ENCODE measurements at places on chromosomes 6 and 20.

DNA sequence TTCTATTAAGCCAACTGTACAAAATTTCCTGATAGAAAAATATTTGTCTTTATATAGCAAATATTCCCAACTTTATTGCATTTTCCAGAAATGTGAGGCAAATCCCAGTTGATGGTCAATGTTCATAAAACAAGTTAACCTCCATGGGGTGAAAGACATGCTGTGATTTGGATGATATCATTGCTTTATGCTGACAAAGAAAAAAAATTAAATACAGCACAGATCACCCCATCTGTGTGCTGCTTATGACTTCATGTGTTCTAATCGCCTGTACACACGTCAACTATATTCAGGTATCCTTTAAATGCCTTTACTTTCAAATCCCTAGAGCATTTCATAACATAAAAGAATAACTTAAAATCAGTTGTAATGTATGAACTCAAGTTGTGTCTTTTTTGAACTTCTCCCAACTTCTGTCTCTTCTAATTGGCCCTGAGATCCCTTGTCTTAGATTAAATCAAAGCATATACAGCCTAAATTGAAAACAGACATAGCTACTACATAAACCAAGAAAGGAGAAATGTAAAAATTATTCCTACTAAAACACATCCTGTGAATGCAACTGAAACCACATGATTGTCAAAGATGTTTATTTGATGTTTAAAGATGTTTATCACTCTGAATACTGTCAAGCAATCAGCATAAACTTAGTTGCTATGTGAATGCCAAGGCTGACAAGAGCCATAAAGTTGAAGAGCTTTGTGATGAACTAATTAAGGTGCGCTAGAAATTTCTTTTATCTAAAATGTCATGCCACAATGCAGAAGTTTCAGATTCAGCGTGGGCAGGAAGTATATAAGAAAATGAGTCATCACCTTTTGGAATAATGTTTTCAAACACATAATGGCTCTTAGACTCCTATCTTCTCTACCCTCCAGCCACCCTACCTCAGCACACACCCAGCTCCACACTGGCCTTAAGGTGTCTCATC lies 68.7 kb downstream of the FILIP1 start:
- DNase-seq = no peak

DNA sequence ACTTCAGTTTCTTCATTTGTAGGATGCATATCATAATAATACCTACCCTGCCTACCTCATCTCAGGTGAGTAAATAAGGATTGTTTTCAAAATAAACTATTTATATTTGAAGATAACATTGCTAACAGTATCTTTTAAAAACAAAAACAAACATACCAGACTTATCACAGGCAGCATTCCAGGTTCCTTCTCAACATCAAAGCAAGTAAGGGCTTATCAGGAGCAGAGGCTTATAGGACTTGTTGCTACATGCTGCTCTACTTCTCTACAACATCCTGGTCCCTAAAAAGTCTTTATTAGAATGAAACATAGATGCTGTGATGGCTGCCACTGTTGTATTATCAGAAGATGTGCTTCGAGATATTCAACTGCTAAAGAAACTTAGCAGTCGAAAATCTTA lies 149.2 kb upstream of the PRDM1 start:
- no peak for DNase-seq

- no peak for DNase-seq
Observed at GRCh38 chr6:62808565-62809293, 402.5 kb upstream of the FKBP1C start.

- no peak for DNase-seq
Observed at GRCh38 chr6:34941421-34941820, 52.4 kb downstream of the ANKS1A start.

DNA sequence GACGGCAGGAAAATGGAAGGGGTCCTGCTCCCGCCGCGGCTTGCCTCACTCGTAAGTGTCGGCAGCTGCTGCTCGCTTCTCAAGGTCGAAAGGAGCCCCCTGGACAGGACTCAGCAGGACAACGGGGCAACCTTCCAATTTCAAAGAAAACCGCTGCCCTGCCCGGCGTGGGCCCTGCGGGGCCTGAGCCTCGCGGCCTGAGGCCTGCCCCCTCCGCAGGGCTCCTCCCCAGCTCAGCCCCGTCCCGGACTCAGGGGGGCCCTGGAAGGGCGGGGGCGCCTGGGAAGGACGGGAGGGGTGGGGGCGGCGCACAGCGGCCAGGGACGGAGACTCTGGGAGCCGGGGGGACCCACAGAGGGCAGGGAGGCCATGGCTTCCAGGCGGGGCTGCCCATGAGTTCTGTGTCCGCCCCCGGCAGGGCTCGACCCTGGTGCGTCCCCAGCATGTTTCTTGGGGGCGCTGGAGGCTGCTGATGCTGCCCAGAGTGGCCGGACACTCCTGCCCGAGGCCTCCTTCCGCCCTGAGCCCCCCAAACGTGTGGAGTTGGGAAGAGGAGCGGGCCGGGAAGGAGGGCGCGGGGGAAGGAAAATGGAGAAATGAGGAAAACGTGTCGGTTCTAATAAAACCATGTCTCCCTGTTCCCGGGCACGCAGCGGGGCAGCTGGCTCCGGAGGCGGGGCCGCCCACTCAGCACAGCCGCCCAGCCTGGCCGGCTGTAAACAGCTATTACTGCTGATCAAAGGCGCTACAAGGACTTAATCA lies 114.6 kb downstream of the DLL1 start:
- DNase-seq = peak; percentile 24

DNA sequence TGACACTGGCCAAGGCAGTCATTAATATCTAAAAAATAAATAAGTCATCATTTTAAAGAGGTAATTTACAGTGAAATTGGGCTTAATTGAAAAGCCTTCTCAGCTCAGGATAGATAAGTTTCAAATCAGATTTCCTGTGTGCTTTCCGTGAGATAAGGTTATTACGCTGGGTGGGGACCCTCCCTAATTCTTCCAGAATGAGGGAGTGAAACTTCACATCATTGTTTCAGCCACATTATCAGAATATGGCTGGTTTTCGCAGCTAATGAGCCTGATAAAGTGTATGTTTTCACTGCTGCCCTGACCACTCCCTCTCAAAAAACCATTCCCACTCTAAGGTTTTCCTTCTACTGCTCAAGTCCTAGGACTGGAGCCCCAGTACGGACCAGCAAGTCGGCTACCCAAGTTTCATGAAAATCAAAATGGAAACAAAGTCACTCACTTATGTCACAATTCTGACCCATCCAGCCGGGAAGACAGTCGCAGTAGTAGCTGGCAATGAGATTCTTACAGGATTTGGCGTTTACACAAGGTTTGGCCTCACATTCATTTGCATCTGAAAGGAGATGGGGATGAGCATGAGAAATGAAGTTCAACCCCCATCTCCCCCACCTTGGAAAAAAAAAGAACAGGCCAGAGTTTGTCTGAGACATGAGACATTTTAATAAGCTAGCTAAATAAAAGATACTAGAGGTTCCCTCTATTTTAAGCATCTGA lies 24.6 kb downstream of the JAG1 start:
- DNase-seq = no peak

- DNase-seq = no peak
Observed at GRCh38 chr6:2823104-2823850, 18.4 kb downstream of the SERPINB1 start.

DNA sequence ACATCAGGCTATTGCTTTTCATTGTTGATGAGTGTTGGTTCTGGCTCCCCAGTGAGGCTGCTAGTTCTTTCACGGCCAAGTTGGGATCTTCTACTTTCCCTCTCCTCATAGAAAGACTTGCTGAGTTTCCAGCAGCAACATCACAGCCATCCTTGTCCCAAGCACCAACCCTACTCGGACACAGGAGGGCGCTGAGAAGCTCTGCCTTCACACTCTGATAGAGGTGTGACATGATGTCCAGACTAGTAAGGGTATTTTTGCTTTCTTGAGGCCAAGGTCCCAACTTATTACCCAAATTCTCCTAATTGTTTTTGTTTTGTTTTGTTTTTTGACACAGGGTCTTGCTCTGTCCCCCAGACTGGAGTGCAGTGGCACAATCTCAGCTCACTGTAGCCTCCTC lies 3.0 kb upstream of the GCM1 start:
- no peak for DNase-seq

DNA sequence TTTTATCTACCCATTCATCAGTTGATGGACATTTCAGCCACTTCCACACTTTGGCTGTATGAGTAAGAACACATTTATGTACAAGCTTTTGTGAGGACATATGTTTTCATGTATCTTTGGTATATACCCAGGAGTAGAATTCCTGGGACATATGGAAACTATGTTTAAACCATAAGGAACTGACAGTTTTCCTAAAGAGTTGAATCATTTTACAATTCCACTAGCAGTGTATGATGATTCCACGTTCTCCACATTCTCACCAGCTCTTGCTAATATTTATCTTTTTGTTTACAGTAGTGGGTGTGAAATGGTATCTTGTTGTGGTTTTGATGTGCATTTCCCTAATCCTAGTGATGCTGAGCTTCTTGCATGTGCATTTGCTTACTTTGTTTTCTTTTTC lies 338.1 kb downstream of the PLCB1 start:
- DNase-seq = no peak

DNA sequence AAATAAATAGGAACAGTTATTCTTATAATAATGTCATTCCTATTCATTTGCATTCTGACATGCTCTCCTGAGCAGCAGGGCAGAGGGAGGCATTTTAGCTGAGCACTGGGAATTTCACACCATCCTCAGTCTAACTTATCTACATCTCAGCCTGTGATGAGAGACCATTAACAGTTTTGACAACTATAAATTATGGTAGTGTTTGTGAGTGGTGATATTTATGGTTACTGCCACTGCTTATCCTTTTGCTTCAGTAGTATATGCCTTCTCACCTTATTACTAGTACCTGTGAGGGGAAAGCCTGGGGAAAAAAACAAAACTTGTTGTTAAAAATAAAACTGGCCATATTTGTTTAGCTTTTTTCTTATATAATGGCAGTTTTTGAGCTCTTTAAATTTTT lies 17.0 kb upstream of the CHD6 start:
- no peak for DNase-seq

DNA sequence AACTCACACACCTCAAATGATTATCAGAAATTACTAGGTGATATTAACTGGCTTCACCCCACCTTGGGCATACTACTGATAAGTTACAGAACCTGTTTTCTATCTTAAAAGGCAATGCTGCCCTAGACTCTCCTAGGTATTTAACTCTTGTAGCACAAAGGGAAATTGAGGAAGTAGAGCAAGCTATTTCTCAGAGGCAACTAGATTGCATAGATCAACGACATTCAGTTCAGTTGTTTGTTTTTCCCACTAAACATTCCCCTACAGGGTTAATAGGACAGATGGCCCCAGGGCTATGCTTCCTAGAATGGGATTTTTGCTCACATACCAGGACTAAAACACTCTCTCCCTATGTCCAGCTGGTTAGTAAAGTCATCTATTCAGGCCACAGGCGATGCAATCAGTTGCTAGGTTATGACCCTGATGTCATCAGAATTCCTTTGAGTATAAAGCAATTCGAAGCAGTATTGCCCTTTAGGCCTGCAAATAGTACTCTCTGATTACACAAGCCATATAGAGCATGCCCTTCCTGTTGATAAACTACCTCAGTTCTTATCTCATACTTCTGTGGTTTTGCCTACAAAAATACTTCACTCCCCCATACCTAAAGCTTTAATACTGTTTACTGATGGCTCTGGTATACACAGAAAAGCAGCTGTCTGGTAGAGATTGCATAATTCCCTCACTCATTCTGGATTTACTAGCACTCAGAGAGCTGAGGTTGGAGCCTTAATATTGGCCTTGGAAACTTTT lies 67.4 kb upstream of the ASCC3 start:
- no peak for DNase-seq

GRCh38 chr6:129875610-129876520 lies 14.8 kb upstream of the TMEM244 start:
- no peak for DNase-seq

- DNase-seq = no peak
Observed at GRCh38 chr6:18189196-18189595, 34.0 kb downstream of the KDM1B start.

DNA sequence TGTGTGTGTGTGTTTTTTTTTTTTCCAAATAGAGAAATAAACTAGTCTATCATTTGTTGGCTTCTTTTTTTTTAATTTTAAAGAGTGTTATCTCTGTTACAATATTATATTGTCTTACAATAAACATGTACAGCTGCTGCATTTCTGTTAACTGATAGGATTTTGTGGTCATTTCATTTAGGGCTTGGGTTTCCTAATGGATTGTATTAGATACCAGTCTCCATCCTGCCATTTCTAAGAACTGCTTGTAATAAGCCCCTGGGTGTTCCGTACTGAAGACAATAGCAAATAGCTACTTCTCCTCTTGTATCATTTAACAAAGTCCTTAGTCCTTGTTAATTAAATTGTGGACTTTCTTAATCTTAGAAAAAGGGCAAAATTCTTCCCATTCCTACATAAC lies 45.7 kb downstream of the SOBP start:
- DNase-seq = no peak

DNA sequence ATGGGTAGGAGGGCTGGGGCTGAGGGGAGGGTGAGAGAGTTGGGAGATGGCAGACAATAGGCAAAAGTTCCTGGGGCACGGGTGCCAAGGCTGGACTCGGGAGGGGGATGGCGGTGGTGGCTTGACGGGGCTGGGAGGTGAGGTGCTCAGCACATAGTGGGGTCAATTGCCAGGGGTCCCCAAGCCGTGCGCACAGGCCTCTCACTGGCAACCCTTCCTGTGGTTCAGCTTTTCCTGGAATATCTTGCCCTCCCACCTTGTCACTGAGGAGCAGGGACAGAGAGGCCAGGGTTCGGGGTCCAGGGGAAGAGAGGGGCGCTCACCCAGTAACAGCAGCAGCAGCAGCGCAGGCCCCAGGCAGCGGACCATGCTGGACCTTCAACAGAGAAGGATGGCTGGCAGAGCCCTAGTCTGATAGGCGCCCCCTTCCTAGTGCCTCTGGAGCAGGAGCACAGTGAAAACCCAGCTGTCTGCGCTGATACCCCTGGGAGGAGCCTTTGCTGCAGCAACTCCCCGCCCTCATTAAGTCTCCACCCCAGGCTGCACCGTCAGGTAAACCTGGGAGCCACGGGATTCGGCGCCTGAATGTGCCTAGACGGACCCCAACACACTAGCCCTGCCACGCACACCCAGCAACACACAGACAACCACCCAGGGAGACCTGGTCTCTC lies at the start of gene GFRA4:
TSS of gene GFRA4 (minus strand) at position 369 of the 671 bp plus-strand sequence. CDS start at position 369, 0 bp downstream.
- DNase-seq = no peak

- DNase-seq = no peak
Observed at GRCh38 chr6:96450082-96450769, 71.4 kb upstream of the UFL1 start.

Measured in DMS79 (cell line).